ENCODE measurements at places on chromosomes 3 and 15.
A peak's percentile ranks its signal among the peaks of the same experiment; 100 is the strongest.

DNA sequence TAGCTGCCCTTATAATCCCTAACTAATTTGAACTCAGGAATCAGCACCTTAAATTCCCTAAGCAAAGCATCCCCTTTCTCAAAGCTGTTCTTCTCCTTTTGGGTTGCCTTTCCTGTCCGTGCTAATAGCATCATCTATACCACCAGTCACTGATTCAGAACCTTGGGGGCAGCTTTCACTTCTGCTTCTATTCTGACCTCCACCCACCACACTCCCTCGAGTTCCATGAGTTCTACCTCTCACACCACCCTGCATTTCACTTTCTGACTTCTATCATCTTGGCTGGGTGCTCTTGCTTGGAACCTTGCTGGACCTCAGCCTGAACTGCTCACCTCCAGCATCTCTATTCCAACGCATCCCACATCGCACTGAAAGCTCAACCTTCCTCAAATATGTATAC is 55.4 kb upstream of the KCNMB2 start:
- DNase-seq, result no peak

DNA sequence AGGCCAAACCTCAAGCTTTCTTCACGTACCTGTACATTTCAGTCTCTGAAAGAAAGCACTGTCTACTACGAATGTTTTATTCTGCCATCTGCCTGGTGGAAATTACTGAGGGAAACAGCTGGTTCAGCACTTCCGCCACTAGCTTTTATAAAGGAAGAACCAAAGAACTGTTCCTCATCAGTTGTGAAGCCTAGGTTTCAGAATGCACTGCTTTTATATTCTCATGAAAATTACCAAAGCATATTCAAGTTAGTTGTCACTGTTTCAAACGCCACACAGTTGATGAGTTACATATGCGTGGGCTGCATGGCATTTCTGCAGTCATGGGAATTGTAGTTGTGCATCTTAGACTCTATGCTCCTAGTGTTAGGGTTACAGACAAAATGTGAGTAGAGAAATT is 21.5 kb upstream of the ZBTB38 start:
- DNase-seq, result no peak

- DNase-seq, result no peak
Observed at GRCh38 chr3:124269619-124270018, 277.7 kb upstream of the ROPN1 start.

DNA sequence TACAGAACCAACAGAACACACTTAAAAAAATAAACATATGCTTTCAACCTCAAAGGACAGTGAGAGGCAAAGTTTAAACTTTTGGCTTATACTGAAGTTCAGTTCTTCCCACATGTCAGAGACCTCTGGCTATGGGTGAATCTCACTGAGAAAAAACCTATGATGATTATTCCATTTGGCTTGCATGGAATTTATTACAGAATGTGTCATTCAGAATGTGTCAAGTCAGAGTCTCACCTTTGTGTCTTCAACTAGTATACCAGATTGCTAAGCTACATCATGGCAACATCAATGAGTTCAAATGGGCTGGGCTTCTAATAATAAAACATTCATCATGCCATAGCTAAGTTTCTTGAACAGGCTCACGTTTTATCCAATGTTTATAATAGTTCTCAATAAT is 987.0 kb downstream of the NTRK3 start:
- no peak for DNase-seq

- no peak for DNase-seq
Observed at GRCh38 chr3:63349583-63350573, 71.8 kb downstream of the SYNPR start.

DNA sequence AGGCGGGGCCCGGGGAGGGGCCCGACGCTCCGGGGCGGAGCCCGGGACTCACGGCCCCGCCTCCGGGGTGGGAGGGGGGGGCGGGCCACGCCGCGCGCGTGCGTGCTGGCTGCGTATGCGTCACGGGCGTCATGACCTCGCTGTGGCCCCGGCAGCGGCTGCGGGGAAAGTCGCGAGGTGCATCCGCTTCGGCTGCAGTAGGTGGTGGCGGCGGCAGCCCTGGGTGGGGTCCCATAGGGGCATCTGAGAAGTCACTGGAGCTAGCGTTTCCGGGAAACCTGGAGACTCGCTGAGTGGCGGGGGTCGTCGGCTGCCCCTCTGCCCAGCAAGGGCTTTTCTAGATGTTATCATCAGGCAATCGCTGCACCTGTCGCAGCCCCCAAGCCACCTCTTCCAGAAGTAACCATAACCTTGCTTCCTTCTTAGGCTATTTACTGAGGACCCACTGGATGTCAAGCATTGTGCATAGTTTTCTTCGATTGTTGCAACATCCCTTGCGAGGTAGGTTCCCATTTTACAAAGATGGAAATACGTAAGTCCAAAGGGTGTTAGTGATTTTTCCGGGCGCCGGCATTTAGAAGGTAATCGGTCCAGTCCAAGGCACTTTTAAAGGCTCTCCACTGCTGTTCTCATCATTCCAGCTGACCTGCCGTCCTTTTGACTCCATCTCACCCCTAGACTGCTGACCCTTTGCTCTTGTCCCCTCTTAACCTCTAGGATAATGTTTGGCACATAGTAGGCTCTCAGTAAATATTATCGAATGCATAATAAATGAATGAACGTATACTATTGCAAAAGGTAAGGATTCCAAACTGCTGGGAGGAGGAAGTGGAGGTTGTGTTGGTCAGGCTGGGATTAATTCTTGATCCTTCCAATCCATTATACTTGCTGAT is at the start of gene GDPGP1:
Gene GDPGP1, plus strand, starts transcription at position 114 of the 893 bp plus-strand sequence. CDS start 6,700 bp downstream, outside the sequence.
- DNase-seq, result no peak

DNA sequence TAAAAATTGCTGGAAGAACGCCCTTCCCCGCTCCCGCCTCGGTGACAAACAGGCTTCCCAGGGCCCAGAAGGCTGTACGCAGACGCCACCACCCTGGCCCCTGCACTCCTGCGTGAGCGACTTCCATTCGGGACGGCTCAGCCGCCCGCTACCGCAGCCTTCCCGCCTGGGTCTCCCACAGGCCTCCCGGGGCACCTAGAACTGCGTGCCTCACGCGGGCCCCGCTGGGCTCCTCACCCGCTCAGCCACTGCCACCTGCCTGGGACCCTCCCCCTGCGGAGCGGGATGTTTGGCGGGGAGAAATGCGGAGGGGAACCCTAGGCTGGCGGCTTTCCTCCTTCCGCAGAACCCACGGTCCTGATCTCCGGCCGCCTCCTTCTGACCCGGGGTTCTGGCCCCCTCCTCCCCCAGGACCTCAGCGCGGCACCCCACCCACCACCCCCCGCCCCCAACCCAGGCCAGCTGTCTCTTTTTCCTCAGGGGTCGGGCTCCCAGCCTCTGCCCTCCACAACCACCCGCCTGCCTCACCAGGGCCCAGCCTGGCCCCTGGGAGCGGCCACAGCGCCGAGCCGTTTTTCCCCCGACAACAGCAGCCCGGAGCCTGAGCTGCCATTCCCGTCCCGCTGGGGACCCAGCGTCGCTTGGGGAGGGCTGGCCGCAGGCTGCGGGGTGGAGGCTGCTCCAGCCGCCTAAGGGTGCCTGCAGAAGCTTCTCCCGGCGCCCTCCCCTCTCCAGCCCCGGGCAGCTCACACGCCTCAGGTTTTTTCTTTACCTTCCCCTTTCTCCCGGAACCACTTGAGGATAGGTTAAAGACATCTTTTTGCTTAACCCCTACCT is 27.6 kb upstream of the RAB7A start:
- DNase-seq, result peak; percentile 72

DNA sequence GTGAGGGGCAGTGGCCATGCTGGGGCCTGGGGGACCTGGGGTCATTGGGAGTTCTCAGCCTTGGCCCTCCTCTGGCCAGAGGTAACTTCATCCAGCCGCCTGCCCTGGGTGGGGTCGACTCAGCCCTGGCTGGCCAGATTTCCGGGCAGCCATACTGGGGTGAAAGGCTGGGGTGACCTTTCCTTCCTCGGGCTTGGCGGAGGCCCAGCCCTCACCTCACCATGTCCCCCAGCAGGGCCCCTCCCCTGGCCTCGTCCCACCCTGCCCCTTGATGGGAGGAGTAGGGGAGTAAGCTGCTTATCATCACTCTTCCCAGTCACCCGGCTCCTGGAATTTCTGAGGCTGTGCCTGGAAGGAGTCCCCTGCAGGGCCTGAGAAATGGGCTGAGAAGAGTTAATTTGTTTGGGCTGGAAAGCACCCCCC is 5.4 kb downstream of the SEMA3F start:
- peak; percentile 57 for DNase-seq

- DNase-seq, result no peak
Observed at GRCh38 chr3:123151251-123151705, 50.5 kb upstream of the SEC22A start.

Measured in left ventricle myocardium superior (tissue), 1 donor.